Epithelial cell of proximal tubule (primary cell): ENCODE measurements at places on chromosomes 11 and 22. TPM values are rescaled to one million over a fixed set of nuclear protein-coding genes. Genes with fewer than 3 reads are reported as not detected.

- no peak for DNase-seq
These were observed 1630.1 kb upstream of the TENM4 start for GRCh38 chr11:81070948-81071347.

DNA sequence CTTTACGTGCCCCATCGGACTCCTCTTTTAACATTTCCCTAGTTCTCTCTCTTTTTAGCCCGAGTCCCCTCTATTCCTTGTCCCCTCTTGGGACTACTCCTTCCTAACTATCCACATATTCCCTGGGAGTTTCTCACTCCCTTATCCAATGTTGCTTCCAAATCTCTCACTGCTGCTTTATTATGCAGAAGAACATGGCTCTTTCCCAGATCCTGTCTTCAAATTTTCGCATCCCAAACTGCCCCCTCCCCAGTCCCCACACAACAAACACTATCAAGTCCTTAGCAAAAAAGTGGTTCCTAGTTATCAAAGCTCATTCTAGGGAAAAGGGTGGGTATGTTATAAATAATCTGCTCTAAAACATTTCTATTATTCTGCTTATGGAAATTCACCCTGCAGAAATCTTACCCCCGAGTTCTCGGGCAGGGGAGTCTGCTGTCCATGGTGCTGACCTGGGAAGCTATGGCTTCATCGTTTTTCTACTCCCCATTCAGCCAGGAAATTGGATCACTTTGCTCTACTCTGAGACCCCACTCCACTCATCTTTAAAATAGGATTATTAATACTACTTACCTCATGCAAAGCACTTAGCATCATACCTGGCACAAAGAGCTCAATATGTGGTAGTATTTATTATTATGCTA is 393.5 kb downstream of the BUD13 start:
- DNase-seq, result no peak

DNA sequence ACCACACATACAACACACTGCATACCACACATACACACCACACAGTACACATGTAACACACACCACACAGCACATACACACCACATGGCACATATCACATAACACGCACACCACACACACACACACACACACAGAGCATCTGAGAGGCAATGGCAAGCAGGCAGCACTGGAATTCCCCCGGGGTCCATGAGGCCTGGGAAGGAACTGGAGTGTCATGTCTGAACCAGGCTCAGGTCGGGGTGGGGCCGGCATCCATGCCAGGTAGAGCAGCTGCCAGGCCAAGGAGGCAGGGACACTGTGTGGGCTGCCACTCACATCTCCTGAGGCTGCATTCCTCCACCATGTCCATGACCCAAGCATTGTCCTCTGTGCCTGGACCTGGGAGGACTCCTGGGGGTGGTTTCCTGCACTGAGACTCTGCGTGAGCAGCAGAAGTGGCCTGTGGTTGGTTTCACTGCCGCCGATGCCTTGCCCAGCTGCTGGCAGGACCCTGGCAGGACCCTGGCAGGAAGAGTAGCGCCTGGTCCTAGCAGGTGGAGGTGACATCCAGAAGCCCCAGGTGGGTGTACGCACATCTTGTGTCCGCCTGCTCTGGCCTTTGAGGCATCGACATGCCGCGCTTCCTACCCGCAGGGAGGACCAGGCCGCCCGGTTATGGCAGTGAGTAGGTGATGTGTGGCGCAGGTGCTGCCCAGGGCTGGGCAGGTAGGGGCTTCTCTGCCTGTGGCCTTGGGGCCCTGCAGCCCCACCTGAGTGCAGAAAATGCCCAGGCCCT is 1280.4 kb downstream of the TBC1D22A start:
- no peak for DNase-seq

Gene ZFPL1
- 59.0 and 61.1 TPM in 2 replicates for total RNA-seq

Gene TBX10
- total RNA-seq, result not detected in 2 replicates

Gene SESN3
- 1.6 and 4.9 TPM in 2 replicates for total RNA-seq

- DNase-seq, result no peak
These were observed 59.7 kb downstream of the MYH9 start for GRCh38 chr22:36327922-36328551.

DNA sequence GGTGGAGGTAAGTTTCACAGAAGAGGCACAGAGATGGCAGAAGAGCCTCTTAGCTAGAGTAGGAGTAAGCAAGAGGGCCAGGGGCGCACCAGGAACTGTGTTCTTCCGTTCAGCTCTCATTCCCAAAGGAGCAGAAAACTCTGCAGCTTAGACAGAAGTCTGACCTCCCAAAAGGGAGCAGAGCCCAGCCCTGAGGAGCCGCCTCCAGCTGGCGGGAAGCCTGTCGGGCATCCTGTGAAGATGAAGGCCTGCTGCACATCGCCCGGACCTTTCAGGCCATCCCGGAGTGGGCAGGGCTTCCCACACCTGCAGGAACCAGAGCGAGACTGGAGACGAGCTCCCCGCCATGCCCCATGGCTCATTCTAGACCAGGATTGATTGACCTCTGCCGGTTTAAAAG is 1102.8 kb downstream of the BRD1 start:
- DNase-seq, result no peak

DNA sequence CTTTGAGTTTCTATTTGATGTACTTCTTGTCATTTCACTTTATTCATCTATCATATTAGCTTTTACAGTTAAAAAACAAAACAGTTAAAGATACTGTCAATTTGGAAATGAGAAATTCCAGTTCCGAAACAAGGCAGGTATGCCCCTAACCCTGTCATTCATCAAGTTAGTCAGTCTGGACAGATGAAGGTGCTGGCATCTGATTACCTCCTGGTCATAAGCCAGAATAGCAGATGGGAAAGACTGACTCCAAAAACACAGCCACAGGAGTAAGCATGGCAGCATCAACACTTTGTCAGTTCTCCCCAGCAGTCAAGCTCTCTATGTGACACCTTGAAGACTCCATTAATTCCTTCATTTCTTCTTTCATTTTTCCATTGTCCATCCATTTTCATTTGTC is 4.3 kb downstream of the LRRC51 start:
- DNase-seq, result no peak

GRCh38 chr11:102134597-102134996 is 24.4 kb downstream of the YAP1 start:
- DNase-seq, result no peak

Gene MS4A15
- total RNA-seq, result not detected in 2 replicates

Gene NAP1L4
- 121 and 156 TPM in 2 replicates for total RNA-seq

- DNase-seq, result no peak
These were observed 26.6 kb downstream of the YPEL1 start for GRCh38 chr22:21708960-21709359.

DNA sequence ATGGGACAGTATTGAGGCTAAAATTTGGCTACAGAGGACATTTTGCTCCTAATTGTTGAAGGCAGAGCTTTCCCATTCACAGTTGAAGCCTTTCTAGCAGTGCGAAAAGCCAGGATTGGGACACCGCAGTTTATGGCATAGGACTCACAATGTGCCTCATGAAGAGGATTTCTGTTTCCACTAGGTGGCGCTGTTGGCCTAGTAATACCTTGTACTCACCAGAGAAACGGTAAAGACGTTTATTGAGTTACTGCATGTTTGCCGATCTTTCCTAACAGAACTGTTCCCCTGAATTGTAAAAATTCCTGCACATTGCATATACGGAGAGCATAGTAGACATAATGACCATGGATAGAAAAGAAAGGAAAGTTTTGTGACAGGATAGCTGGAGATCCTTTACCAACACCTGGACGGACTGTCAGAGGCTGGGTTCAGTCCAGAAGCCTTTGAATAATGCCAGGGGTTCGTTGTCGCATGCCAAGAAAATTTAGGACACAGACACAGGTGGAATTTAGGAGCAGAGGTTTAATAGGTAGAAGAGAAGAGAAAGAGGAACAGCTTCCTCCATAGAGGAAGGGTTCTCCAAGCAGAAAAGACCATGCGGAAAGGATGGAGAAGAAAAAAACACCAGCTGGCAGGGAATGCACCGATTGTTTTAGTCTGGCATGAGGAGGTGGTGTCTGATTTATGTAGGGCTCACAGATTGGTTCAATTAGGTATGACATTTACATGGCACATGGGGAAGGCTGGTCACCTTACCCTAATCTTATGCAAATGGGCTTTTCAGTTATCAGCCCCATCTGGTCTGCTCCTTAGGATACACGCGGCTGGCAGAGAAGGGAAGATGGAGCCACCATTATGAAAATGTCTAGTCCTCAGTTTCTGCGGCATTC is 10.8 kb upstream of the OR51D1 start:
- peak; percentile 32 for DNase-seq

DNA sequence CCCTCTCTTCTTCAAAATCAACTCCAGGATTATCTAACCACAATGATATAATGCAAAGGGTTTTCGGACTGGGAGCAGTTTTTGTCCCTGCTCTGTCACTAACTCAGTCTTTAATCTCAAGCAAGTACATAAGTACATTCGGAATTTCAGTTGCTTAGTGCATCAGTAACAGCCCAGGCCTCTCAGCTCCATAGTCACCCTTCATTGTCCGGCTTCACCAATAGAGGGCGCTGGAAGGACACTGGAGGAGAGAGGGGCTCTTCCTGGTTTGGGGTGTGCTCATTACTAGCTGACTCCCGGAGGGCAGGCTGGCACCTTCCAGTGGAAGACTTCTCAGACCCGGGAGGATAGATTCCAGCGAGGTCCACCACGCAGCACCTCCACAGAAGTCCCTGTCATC is 90.4 kb upstream of the PDGFD start:
- DNase-seq, result no peak
